Stimulated activated CD4-positive, alpha-beta T cell treated with anti-CD3 and anti-CD28 coated beads, Interleukin-4, amount 100 ng/mL, for 24 hours (primary cell): ENCODE measurements at places on chromosomes 4 and X.

- DNase-seq = no peak
Observed at GRCh38 chr4:112526061-112526460, 10.1 kb upstream of the NEUROG2 start.

DNA sequence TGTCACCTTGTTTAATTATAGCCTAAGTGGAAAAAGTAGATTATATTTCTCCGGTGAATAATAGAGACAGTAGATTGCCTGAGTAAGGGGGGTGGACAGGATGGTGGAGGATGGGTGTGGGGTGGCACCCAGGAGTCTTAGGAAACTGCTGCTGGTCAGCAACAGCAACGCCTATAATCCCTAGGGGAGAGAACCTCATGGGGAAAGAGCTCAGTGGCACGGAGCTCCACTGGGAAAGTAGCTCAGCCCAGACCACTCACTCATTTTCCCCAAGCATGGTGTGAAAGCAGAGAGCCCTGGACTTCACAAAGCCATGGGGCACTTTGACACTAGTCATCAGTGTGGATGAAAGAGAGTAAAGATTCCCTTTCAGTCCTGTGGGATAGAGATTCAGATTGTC is 31.1 kb downstream of the METTL14 start:
- DNase-seq = no peak

DNA sequence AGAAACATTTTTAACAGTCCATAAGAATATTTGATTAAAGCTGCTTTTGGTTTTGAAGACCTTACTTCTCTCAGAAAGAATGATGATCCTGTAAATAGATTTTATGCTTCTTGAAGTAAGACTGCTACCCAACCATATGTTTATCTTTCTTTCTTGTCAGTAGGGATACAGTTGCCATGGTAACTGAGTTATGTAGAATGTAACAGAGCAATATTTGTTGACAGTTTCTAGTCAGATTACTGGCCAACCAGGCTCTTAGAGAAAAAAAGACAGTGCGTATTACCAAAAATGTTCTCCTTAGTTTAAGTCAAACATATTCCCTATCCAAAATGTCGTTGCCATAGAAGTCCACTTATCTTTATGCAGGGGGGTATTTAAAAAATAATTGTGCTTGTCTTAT is 456.8 kb downstream of the PRR32 start:
- DNase-seq = no peak

DNA sequence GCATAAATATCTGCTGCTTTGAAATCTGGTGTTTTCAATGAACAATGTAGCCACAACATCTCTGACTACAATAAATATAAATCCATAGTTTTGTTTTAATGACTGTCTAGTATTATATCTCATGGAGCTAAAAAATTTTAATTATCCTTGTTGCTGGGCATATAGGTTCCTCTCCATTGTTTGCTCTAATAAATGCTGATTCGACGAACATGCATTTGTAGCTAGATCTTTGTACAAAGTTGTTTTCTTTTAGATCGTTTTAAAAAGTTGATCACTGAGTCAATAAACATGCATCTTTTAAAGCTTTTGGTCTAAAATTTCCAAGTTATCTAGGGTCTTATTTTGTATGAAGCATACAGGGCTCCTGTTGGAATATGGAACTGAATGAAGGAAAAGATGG is 130.5 kb upstream of the GPR101 start:
- no peak for DNase-seq

- no peak for DNase-seq
Observed at GRCh38 chr4:118327554-118328241, 25.1 kb downstream of the PRSS12 start.

DNA sequence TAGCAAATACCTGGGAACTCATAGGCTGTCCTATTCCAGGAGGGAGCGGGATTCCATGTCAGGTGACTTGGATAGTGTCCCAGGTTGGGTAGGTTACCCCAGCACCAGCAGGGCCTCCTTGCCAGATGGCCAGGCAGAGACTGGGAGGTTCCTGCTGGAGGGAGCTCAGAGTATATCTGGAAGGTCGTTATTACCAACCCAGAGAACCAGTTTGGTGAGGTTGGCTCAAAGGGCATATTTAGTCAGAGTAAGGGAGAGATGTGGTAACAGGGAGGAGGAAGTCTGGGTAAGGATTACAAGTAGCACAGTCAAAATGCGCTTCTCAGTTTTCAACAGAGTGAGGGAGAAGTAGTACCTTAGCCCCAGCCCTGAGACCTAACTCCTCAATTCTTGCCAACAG is 53.3 kb upstream of the LNX1 start:
- DNase-seq = no peak

DNA sequence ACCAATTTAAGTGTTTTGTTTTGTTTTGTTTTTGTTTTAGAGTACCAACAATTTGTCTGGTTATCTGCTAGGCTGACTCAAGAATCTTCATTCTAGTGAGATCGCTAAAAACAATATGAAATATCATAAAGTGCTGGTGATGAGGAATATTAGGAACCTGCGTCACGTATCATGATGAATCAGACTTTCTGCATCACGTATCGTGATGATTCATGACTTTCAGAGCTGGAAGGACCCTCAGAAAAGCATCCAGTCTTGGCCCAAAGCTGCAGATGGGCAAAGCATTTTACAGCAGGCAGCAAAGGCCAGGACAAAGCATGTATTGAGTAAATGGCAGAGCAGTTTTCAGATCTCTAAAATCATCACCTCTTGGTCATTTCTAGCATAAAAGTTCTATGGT is 278.0 kb upstream of the BOD1L1 start:
- no peak for DNase-seq

DNA sequence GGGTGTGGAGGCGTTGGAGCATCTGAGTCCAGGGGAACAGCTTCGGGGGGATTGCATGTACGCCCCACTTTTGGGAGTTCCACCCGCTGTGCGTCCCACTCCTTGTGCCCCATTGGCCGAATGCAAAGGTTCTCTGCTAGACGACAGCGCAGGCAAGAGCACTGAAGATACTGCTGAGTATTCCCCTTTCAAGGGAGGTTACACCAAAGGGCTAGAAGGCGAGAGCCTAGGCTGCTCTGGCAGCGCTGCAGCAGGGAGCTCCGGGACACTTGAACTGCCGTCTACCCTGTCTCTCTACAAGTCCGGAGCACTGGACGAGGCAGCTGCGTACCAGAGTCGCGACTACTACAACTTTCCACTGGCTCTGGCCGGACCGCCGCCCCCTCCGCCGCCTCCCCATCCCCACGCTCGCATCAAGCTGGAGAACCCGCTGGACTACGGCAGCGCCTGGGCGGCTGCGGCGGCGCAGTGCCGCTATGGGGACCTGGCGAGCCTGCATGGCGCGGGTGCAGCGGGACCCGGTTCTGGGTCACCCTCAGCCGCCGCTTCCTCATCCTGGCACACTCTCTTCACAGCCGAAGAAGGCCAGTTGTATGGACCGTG is 2.2 kb downstream of the AR start:
- DNase-seq = no peak
